ENCODE measurements at places on chromosomes 5 and 9.
A peak's percentile ranks its signal among the peaks of the same experiment; 100 is the strongest.

DNA sequence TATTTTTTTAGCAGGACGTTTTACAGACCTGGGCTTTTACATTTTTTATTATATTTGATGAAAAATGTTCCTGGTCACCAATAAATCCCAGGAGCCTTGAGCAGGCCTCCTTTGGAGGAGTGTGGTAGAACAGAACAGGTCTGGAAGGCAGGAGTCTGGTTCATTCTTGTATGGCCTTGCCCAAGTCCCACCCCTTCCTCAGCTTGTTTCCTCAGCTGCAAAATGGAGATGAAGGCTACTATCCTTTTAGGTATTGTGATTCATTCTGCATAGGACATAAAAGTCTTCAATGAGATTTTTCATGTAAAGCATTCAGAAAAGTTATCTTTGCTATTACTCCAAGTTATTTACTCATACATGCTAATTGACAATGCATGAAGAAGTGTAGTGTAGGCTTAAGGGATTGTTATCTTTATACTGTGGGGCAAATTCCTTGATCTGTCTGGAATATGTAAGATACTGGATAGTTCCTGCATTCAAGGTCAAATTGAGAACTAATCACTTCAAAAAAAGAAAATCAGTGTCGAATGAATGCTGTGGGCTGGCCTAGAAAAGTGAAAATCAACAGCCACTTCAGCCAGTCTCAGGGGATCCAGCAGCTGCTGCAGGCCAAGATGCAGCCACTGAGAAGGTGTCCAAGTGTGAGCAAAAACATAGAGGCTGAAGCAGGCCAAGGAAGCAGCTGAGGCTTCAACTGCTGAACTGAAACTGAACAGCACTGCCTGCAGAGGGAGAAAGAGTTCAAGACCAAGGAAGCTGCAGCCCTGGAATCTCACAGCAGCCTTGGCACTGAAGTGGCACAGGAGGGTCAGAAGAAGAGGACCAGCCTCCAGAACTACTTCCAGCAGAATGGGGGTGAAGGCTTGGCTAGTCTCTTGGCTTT is 15.5 kb upstream of the SLC36A3 start:
- no peak for DNase-seq

- peak; percentile 85 for DNase-seq
These were observed 24.8 kb upstream of the IER5L start for GRCh38 chr9:129202613-129203555.

- no peak for DNase-seq
These were observed 36.9 kb upstream of the TXN start for GRCh38 chr9:110293248-110293647.

DNA sequence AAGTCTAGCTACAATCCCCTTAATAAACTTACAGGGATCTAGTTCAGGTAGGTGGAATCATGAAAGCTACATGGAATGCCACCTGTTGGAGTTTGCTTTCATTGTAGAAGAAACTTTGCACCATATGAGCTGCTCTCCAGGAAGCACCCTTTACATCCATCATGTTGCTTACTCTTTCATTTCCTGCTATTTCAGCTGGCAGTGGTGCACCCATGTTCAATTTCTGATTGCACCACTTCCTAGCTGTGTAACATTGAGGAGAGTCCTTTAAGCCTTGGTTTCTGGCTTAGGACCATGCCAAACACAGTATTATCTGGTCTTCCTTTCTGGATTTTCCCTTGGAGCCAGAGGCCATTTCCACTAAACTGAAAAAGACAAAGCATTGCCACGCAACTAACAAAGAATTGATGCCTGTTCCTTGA is 123.3 kb upstream of the SLC12A2 start:
- no peak for DNase-seq

All from T-helper 2 cell (primary cell).